ENCODE measurements at places on chromosomes 5 and 9.

- peak; percentile 12 for DNase-seq
Measured at GRCh38 chr5:87268970-87269377, 1.3 kb downstream of the RASA1 start.

DNA sequence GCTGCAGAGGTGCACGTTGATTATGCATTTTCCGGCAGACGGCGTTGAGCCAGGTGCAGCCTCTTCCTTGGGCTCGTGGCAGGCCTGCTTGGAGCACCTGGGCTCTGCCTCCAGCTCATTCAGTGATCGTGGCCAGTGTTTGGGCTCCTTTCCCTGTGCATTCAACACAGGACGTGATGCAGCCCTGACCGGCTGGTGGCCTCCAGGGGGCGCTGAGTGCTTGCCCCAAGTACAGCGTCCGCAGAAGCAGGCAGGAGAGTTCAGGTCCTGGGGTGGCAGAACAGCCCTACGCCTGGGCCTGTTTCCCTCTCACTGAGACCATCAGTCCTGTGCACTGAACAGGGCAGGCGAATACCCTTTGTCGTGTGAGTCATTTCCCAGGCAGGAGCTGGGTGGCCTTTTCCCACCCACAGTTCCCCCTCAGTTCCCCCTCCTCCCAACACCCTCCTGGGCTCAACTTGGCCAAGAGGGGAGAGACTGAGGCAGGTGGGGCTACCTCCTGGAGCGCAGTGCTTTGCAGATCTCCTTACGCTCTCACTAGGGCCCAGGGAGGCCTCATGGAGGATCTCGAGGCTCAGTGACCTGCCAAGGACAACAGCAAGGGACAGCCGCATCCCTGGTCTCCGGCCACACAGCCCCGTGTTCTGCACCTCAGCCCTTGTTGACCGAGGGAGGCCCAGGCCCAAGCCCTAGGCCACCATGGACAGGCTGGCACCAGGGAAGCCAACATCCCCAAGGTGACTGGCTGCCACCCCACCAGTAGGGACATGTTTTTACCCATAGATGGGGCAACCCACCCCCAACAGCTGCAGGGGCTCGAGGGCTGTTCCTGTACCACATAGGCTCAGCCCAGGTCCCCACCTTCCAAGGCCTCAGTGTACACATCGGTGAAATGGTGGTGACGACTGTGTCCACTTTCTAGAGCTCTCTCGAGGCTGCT, 52.9 kb downstream of the LRSAM1 start:
- peak; percentile 77 for DNase-seq

DNA sequence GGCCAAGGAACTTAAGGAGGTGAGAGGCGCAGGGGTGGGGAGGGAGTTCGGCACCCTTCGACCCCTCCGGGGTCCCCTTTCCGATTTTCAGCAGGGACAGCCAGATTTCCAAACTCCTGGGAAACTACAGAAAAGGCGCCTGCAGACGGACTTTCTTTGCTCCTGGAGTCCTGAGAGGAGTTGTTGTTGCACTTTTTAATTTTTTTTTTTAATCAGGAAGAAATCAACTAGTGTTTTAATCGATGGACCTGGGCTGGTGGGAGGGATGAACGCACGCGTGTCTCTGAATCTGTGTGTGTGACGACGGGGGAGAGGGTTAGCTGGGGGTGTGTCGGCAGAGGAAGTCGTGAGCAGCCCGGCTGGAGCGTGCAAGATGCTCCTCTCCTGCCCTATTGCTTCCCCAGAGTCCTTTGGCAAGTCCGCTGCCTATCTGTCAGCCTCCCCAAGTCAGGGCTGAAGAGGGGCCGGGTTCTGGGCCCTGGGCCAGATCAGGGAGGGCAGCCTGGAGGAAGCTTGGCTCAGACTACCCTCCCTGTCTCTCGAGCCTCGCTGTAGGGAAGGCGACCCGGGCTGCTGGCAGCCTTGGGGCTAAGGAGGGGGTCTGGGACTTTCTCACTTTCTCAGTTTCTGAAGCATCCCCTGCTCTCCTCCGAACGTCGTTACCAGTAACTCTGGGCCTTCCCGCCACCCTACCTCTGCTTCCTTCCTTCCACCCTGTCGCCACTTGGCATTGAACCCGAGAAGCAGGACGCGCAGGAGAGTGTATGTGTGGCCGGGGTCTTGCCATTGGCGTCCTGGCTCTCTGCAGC, 731 bp downstream of the PRR16 start:
- DNase-seq, result peak; percentile 63

DNA sequence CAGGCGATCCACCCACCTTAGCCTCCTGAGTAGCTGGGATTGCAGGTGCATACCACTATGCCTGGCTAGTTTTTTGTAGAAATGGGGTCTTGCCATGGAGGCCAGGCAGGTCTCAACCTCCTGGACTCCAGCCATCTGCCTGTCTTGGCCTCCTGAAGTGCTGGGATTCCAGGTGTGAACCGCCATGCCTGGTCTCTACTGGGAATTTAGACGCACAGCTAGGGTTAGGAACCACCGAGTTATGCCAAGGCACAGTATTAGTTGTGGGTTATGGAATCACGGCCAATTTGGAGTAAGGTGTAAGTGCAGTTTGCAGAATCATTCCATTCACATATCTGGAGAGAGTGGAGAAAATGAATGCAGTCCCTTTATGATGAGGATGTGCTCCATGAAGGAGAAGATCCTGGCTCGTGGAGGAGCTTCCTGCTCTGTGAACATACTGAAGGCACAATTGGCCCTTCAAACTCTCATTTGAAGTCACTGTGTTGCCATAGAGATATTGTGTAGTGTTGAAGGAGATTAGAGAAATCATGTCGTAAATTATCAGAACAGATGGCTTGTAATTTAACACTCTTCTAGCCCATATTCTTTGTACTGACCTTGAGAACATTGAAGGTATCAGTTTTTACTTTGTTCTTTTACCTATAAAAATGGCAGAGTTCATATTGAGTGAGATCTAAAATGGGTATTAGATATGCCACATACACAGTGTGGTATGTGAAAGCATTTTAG, 18.8 kb downstream of the TRIO start:
- no peak for DNase-seq

- peak; percentile 87 for DNase-seq
Measured at GRCh38 chr9:111759762-111760639, 34.7 kb downstream of the SHOC1 start.

DNA sequence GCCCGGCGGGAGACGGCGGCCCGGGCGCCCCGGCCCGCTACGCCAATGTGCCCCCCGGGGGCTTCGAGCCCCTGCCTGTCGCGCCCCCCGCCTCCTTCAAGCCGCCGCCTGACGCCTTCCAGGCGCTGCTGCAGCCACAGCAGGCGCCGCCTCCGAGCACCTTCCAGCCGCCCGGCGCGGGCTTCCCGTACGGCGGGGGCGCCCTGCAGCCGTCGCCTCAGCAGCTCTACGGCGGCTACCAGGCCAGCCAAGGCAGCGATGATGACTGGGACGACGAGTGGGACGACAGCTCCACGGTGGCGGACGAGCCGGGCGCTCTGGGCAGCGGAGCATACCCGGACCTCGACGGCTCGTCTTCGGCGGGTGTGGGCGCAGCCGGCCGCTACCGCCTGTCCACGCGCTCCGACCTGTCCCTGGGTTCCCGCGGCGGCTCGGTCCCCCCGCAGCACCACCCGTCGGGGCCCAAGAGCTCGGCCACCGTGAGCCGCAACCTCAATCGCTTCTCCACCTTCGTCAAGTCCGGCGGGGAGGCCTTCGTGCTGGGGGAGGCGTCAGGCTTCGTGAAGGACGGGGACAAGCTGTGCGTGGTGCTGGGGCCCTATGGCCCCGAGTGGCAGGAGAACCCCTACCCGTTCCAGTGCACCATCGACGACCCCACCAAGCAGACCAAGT, 723 bp downstream of the SNX18 start:
- peak; percentile 46 for DNase-seq

- DNase-seq, result no peak
Measured at GRCh38 chr5:54680998-54681397, 163.4 kb downstream of the SNX18 start.

Measured in fibroblast of skin of right quadriceps (primary cell).